HFF-Myc (cell line): ENCODE measurements at places on chromosomes 6 and 20.

DNA sequence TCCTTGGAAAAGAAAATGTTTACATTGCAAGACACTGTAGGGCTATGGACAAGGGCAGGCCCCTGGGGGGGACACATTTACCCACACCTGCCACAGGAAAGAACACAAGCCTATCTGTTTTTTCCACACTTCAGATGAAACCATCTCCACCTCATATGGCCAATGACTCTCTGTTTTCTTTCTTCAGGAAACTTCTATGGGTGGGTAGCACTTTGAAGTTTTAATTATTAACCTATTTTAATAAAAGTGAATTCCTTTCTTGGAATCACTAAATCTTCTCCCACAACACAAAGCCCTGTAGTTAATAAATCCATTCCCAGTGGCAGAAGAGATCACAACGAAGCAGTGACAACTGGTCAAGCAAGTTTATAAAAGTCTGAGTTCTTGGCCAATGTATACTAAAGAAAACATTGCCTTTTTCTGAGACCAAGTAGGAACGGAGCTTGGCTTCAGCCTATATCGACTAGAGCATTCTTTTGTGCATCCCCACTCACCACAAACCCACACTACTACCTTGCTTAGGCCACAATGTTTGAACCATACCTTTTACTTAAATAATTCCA, 125.1 kb upstream of the CARMIL1 start:
- DNase-seq, result no peak

- DNase-seq, result no peak
Measured at GRCh38 chr6:76381612-76382011, 309.1 kb upstream of the IMPG1 start.

- no peak for DNase-seq
Measured at GRCh38 chr6:111533087-111533784, 50.2 kb upstream of the REV3L start.

- DNase-seq, result no peak
Measured at GRCh38 chr6:14930366-14930989, 315.4 kb upstream of the JARID2 start.

- DNase-seq, result no peak
Measured at GRCh38 chr6:150662814-150663213, 63.1 kb downstream of the PLEKHG1 start.
